ENCODE measurements at places on chromosomes 4 and X. TPM values are rescaled to one million over a fixed set of nuclear protein-coding genes. Genes with fewer than 3 reads are reported as not detected.

DNA sequence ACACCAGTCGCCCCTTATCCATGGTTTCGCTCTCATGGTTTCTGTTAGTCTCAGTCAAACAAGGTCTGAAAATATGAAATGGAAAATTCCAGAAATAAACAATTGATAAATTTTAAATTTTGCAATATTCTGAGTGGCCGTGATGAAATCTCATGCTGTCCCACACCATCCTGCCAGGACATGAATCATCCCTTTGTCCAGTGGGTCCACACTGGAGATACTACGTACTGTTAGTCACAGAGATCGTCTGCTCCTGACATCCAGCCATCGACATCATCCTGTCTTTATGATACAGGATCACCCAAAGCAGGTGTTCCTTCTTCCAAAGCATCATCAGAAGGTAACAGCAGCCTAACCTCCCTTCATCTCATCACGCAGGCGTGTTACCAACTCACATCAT lies 76.5 kb upstream of the MSX1 start:
- no peak overlapping the region for H3K27ac ChIP-seq
- H3K36me3 ChIP-seq = no peaks in the 10 kb centered on the region
- H3K27me3 ChIP-seq = peaks cover 40% of the 10 kb centered on the region
- no peak for DNase-seq
- no peak overlapping the region for H3K4me3 ChIP-seq
- H3K4me1 ChIP-seq = no peaks in the 10 kb centered on the region

DNA sequence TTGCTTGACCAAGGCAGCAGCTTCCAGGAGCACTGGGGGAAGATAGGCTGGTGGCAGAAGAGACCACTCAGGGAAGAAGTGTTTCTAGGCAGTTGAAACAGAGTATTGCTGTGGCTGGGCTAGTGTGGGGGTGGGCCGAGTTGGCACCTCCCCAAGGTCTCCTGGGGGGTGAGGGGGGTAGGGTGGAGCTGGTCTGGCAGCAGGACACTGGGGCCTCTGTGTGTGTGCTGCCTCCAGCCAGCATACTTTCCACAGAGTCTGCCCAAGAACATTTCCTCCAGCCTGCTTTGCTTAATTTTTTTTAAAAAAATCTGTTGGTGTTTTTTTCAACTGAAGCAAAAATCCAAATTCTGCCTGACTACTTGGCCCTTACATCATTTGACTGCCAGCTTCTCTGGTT lies 4.0 kb downstream of the ITIH6 start:
- no peak overlapping the region for H3K4me3 ChIP-seq
- H3K36me3 ChIP-seq = no peaks in the 10 kb centered on the region
- no peaks in the 10 kb centered on the region for H3K4me1 ChIP-seq
- H3K27ac ChIP-seq = no peak overlapping the region

GRCh38 chr4:185570727-185571126 lies 35.4 kb upstream of the PDLIM3 start:
- no peaks in the 10 kb centered on the region for H3K27me3 ChIP-seq
- H3K36me3 ChIP-seq = no peaks in the 10 kb centered on the region
- no peak overlapping the region for H3K4me3 ChIP-seq
- DNase-seq = no peak
- H3K27ac ChIP-seq = peak overlapping the region; percentile 93
- H3K4me1 ChIP-seq = peaks cover 52% of the 10 kb centered on the region

GRCh38 chrX:129958814-129959492 lies 23.5 kb upstream of the BCORL1 start:
- no peaks in the 10 kb centered on the region for H3K36me3 ChIP-seq
- H3K27me3 ChIP-seq = no peaks in the 10 kb centered on the region
- no peak for DNase-seq
- no peaks in the 10 kb centered on the region for H3K4me1 ChIP-seq
- H3K27ac ChIP-seq = no peak overlapping the region
- H3K4me3 ChIP-seq = no peak overlapping the region

GRCh38 chrX:1592470-1593142 lies 1.2 kb downstream of the AKAP17A start:
- no peak for DNase-seq
- peaks cover 51% of the 10 kb centered on the region for H3K4me1 ChIP-seq
- peaks cover 42% of the 10 kb centered on the region for H3K36me3 ChIP-seq
- H3K4me3 ChIP-seq = peak overlapping the region; percentile 90
- H3K27me3 ChIP-seq = no peaks in the 10 kb centered on the region

DNA sequence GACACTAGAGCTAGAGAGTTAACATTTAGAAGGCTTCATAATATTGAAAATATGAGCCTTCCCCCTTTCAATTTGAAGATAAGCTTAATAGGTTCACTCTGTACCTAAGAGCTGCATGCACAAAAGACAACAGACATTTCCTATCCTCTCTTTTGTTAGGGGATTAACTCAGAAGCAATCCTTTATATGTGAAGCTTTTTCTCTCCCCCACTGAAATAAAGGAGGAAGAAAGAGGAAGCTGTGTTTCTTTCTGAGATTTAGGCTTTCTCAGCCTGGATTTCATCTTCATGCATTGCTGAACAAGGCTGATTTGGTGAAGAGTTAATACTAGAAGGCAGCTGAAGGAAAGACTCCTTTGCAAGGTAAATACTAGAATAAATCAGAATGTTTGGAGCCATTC lies 21.0 kb upstream of the CABS1 start:
- H3K4me1 ChIP-seq = no peaks in the 10 kb centered on the region
- H3K27me3 ChIP-seq = no peaks in the 10 kb centered on the region
- no peak overlapping the region for H3K4me3 ChIP-seq
- DNase-seq = no peak
- no peaks in the 10 kb centered on the region for H3K36me3 ChIP-seq

DNA sequence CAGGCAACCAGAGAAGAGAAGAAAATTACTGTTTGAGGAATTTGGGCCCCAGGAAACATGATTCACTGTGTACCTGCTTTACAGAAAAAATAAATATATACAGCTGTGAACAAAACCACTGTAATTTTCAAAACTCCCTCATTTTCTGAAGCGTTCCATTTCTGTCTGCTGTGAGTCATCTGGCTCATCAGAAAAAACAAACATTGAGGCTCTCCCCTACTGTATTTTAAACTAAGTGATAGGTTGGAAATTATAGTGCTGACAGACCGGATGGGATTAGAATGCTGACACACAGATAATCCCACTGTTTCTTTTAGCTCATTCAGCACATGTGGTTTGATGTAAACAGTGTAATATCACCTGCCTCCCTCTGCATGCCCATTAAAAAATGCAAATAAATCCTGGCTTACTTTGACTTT lies 847.0 kb downstream of the TRIML1 start:
- H3K4me1 ChIP-seq = no peaks in the 10 kb centered on the region
- H3K27ac ChIP-seq = no peak overlapping the region
- no peak overlapping the region for H3K4me3 ChIP-seq
- no peak for DNase-seq

- H3K36me3 ChIP-seq = no peaks in the 10 kb centered on the region
- H3K27ac ChIP-seq = peak overlapping the region; percentile 75
- peak overlapping the region; percentile 68 for H3K4me3 ChIP-seq
- DNase-seq = no peak
- H3K27me3 ChIP-seq = no peaks in the 10 kb centered on the region
- peaks cover 16% of the 10 kb centered on the region for H3K4me1 ChIP-seq
These were observed 542 bp upstream of the KLF8 start for GRCh38 chrX:56231537-56232090.

DNA sequence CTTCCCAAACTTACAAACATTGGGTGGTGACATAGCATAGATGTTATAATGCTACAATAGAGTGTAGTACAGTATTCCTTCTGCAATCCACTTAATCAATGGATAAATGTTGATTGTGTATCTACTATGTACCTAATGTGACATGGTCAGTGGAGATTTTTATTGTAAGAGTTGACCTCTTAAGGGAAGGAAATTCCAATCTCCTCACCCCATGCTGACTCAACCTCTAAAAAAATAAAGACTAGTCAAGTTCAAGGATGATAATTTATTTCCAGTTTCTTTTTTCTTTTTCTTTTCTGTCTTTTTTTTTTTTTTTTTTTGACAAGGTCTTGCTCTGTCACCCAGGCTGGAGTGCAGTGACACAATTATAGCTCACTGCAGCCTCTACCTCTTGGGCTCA lies 206.5 kb upstream of the STS start:
- H3K36me3 ChIP-seq = no peaks in the 10 kb centered on the region
- H3K4me1 ChIP-seq = no peaks in the 10 kb centered on the region
- DNase-seq = no peak
- no peak overlapping the region for H3K27ac ChIP-seq
- H3K4me3 ChIP-seq = no peak overlapping the region

DNA sequence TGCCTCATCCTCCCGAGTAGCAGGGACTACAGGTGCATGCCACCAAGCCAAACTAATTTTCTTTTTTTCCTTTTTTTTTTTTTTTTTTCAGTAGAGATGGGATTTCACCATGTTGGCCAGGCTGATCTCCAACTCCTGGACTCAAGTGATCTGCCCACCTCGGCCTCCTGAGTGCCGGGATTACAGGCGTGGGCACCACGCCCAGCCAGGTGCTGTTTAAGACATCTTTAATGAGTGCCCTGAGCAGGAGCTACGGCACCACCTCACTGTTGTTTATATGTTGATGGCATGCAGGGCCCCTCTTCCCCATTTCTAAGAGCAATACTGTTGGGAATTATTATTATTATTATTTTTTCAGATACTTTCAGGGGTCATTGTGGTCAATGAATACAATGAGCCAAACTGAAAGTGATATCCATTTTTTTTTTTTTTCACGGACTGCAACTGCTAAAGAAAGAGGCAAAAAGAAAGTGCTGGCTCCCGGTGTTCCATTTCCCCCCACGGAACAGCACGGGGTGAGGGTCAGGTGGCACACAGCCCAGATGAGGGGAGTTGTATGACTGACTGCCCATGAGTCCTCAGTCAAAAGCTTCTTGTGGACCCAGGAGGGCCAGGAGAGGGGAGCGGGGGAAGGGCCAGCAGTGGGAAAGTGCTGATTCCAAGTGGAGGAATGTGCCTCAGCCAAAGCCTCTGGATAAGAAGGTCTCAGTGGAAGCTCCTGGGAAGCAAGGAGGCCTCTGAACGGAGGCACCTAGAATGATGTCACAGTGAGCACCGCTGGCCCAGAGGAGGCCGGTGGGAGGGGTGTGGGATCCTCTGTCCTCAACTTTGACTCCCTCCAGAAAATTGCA lies 101.8 kb upstream of the HPF1 start:
- H3K4me3 ChIP-seq = no peak overlapping the region
- H3K36me3 ChIP-seq = no peaks in the 10 kb centered on the region
- peaks cover 29% of the 10 kb centered on the region for H3K27me3 ChIP-seq
- no peak for DNase-seq
- H3K4me1 ChIP-seq = no peaks in the 10 kb centered on the region
- H3K27ac ChIP-seq = no peak overlapping the region

- no peak for DNase-seq
- no peaks in the 10 kb centered on the region for H3K27me3 ChIP-seq
- H3K4me3 ChIP-seq = no peak overlapping the region
- no peak overlapping the region for H3K27ac ChIP-seq
- H3K36me3 ChIP-seq = no peaks in the 10 kb centered on the region
These were observed 354.9 kb downstream of the GPAT3 start for GRCh38 chr4:83890816-83891215.

DNA sequence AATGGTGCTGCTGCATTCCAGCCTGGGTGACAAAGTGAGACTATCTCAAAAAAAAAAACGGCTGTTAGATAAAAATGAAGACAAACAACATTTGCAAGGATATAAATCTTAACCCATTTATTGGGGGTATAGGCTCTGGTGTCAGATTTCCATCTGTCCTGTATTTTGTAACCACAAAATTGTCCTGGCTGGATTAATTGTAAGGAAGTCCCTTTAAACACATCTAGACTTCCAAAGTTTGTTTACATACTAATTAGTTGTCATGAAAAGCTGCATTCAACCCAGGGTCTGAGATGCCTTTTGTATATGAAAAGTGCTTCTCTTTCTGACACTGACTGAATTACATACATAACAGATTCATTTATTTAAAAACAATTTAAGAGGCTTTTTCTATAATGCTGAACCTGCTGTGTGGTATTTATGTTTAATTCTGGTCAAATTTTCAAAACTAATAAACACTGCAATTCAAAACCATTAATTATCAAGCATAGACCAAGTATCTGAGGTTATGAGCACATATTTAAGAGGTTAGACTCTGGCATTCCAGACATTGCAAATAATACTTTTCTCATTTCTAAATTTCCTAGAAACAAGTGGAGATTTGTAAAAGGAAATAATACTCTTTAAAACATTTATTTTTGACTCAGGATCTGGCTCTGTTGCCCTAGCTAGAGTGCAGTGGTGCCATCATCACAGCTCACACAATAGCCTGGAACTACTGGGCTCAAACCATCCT lies 17.5 kb upstream of the UGDH start:
- H3K4me3 ChIP-seq = no peak overlapping the region
- peaks cover 7% of the 10 kb centered on the region for H3K36me3 ChIP-seq
- no peak for DNase-seq
- H3K27me3 ChIP-seq = no peaks in the 10 kb centered on the region

DNA sequence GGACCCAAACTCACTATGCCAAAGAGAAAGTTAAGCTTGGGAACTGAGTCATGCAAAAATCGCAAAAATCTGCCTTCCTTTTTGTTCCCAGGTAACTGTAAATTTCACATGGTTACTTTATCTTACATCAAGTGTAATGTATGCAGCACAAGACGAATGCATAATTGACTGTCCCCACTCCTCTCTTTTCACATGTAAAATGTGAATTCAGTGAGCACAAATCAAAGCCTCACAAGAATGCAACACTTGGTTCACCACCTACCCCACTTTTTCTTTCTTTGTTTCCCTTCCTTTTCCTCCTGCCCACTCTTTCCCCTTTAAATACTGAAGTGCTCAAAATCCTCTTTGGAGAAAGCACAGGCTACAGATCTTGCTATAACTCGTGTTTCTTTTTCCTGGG lies 53.2 kb downstream of the MAGED4B start:
- no peak overlapping the region for H3K27ac ChIP-seq
- H3K36me3 ChIP-seq = no peaks in the 10 kb centered on the region
- H3K4me3 ChIP-seq = no peak overlapping the region
- no peaks in the 10 kb centered on the region for H3K27me3 ChIP-seq
- H3K4me1 ChIP-seq = no peaks in the 10 kb centered on the region

GRCh38 chr4:109169170-109169569 lies 133.3 kb downstream of the COL25A1 start:
- H3K4me1 ChIP-seq = no peaks in the 10 kb centered on the region
- H3K4me3 ChIP-seq = no peak overlapping the region
- no peak overlapping the region for H3K27ac ChIP-seq
- DNase-seq = no peak
- no peaks in the 10 kb centered on the region for H3K36me3 ChIP-seq

DNA sequence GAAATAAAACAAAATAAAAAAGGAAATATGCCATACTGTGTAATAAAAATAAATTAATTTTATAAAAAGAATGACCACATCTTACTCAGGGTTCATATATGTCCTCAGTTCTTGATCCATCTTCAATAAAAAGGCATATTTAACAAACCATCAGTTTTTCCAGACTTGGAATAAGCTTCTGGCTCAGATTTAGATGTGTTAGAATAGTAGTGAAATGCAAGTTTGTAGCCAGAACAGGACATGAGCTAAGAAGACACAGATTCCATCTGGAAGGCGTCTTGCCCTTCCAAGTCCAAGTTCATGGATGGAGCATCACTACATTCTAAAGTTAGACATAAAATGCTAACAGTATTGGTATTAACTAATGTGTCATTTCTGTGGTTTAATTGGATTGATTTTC lies 10.3 kb upstream of the LSM6 start:
- DNase-seq = no peak
- no peak overlapping the region for H3K4me3 ChIP-seq
- H3K27me3 ChIP-seq = peaks cover 4% of the 10 kb centered on the region
- no peaks in the 10 kb centered on the region for H3K4me1 ChIP-seq
- H3K36me3 ChIP-seq = no peaks in the 10 kb centered on the region
- H3K27ac ChIP-seq = no peak overlapping the region

The MAGEA8 gene
- total RNA-seq = not detected

The TREX2 gene
- total RNA-seq = not detected

The MAGEA9B gene
- total RNA-seq = not detected

The ADH7 gene
- not detected for total RNA-seq

The NUDT11 gene
- total RNA-seq = 0.14 TPM

All from left ventricle myocardium inferior (tissue), 1 donor.